T47D (cell line): ENCODE measurements at places on chromosomes 12 and 14.
A peak's percentile ranks its signal among the peaks of the same experiment; 100 is the strongest.

GRCh38 chr14:33764876-33765650 lies 185.8 kb downstream of the EGLN3 start:
- DNase-seq, result no peak

DNA sequence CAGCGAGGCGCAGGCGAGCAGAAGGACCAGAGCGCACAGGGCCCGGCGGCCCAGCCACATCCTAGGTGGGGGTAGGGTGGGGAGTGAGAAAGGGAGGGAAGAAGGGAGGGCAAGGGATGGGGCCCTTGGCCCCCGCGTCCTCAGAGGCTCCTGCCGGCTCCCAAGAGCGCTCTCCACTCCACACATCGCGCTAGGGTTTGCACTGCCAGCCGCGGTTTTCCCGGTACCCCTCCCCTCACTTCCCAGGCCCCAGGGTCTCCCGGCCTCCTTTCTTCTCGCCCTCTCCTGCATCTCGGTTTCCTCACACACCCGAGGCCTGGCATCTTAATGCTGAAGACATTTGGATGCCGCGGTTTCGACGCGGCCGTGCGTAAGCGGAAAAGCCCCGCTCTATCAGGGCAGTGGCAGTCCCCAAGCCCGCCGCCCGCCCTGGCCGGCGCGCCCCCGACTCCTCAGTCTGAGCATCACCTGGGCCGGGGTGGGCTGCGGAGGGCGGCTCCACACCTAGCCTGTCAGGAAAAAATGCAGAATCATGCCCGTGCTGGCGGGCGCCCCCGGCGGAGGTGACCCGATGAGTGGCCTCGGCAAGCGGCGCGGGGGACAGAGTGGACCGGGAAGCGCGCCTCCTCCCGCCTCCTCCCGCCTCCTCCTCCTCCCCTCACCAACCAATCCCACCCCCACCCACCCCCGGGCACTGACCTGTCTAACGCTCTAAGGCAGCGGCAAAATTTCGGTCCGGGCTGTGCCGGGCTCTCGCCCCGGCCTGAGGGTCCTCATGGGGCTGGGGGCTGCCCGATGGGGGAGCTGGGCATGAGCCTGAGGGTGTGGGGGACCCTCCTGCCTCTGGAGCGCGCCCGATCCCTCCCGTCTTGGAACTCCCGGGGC lies 686 bp downstream of the B4GALNT1 start:
- DNase-seq, result peak; percentile 11

DNA sequence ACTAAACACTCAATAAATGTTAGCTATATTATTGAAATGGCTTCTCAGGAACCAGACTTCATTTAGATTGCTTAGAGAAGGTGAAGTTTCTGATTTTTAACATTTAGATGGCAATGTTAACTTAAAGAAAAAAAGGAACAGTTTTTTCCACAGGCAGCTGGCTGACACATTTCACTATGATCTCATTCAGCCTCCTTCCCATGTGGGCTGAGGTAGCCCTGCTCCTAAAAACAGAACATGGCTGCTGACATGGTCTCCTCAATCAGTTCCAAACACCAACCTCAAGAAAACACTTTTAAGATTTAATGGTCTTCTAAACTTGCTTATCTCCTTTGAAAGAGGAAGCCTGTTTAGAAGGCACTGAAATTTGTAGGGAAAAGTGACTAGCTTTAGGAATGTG lies 23.8 kb downstream of the GNS start:
- no peak for DNase-seq

DNA sequence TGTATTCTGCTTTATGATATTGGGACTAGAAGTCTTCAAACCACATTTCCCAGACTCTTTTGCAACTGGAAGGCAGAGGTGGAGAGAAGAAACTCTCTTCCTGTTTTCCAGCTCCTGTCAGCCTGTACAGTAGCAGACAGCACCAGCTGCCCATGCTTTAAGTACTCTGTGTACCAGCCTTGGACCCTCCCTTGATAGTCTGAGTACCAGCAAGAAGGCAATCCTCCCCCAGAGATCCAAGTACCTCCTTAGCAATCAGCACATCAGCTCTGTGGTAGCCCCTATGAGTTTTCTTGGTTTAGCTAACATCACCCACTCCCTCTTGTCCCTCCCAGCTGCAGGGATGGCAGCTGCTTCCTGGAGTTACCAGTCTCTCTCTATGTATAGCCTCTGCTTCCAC lies 56.3 kb downstream of the STXBP6 start:
- no peak for DNase-seq

DNA sequence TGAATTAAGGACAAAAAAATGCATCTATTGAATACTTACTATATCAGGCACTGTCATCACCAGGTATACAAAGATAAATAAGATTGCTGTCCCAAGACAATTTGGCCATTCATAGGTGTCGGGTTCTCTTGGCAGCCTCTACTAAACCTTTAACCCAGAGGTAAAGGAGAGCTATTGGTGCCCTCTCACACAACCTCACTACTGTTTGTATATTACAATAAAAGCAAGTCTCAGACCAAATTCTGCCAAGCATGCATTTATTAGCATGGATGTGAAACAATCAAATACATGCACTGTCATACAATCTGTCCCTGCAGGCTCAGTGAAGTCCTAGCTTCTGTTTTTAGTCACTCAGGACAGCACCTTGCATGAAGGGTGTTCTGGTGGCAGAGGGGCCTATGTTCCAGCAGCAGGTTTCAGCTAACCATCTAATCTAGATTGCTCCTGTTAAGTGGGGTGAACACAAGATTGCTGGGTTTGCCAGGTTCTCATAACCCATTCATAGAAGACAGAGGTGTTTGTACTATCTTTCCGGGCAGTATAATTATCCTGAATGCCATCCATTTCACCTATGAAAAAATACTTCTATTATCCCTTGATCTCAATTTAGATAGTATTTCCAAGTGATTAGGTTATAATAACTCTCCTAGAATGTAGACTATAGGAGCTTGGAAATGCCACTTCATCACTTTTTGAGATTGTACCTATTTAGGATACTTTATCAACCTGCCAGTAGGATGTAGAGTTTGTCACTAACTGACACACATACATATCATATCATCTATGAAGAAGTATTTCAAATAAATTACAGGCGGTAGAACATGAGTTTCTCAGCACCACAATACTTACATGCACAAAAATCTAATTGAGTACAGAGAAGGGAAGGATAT lies 254.0 kb upstream of the KRR1 start:
- DNase-seq, result no peak

DNA sequence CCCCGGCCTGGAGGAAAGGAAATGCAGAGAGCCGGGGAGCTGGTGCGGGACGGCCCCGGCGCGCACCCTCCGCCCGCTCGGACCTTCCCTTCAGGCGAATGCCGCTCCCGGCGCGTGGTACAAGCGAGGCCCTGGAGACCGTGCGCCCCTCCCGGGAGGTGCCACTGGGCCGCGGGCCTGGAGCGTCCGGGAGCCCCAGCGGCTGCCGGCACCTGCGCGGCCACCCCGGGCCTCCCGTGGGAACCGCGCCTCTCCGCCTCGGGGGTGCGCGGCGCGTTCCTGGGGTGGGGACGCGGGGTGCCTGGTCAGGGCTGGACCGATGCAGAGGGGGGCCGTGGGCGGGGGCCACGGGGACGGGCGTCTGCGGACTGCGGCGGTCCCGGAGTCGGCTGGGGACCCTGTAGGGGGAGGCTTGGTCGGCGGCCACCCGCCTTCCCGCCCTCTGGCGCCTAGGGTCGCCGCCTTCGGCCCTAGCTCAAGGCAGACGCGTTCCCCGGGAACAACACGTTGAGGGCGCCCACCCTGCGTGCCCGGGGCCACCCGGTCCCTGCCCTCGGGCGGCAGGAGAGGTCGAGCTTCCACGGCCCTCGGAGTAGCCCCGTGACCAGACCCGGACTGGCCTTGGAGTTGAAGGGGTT lies 599 bp downstream of the PAPLN start:
- DNase-seq, result peak; percentile 66

GRCh38 chr12:128483526-128484255 lies 216.7 kb downstream of the TMEM132C start:
- DNase-seq, result no peak

DNA sequence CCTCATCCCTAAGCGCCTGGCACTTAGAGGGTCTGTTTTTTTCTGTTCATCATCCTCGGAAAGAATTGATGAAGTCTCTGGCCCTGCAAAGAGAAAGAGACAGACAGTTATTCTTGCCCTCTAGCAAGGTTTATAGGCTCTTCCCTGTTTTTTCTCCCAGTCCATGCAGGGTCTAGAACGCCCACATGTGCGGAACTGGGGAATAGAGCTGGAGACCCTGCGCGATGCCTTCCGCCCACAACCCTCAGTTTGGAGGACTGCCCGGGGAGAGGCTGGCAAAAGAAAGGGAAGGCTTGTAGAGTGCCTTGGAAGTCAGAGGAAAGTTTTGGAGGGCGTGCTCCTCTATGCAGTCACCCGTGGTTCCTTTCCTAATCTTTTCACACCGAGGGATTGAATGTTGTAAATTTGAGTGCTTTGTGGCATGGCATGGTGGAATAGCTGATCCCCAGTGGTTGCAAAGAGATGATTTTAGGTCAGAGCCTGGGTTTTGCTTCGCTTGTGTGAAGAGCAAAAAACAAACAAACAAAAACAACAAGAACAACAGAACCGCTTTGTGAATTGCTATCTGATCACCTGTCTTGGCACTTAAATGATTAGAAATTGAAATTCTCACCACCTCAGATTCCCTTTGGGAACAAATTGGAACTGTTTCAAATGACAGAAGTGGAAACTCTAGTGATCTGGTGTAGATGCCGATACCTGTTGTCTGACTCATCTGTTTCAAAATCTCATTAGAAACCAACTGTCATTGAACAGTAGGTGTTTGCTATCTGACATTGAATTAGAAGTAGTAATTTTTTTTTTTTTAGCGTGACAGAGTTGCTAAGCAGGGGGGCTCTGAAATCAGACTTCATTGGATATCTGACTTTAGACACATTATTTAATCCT lies 947 bp downstream of the GAS2L3 start:
- DNase-seq, result no peak

DNA sequence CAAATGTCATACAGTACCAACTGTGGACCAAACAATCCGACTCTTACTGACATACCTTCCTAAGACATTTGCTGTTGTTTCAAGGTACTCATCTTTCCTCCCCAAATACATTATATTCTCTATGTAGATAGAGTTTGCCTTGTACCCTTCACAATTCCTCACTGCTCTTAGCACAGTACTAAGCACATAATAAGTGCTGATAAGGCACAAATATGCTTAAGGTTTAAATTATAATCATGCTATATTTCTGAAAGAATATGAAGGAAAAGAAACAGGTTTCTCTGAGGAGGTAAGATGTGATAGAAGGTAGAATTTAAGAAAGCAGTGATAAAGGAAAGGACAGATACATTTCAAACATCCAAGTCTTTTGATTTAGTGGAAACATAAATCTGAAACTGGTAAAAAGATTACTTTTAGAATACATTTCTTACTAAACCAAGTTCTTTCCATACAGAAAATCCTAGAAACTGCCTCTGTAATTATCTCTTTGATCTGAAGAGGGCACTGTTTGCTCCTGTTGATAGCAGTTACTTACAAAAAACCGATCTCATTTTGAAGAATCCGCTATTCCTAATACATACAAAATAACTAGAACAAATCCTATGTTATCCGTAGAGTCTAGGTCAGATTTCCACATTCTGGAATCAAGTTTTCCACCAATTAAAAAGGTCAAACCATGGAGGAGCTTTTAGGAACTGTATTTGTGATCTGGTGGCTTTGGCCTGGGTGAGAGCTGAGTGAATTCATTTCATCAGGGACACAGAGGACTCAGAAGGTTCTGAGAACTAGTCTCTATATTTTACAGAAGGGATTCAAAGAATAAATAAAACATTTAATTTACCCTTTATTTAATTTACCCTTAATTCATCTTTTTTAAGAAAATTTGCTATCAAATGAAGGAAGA lies 311.9 kb downstream of the DAD1 start:
- DNase-seq, result no peak

DNA sequence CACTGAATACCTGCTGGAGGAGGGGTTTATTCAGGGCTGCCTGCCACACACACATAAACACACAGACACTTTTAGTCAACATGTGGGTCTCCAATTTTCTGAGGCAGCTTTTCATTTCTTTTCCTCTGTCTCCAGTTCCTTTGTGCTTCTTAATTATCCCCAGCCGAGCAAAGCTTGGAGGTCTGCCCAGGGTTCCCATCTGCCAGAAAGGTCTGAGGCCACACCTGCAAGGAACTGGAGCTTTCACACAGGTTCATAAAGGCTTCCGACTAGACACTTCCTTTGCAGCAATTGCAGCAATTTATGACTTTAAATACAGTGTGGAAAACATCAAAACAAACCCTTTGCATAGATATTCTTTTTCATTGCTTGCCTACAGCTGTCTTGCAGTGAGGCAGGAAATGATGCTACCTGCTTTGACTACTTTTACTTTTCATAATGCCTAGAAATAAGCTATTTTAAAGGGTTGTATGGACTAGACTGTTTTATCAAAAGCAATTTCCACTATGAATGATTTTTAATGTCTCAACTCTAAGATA lies 1318.9 kb downstream of the AACS start:
- DNase-seq, result no peak

GRCh38 chr12:87368259-87368658 lies 660.9 kb downstream of the C12orf50 start:
- no peak for DNase-seq

DNA sequence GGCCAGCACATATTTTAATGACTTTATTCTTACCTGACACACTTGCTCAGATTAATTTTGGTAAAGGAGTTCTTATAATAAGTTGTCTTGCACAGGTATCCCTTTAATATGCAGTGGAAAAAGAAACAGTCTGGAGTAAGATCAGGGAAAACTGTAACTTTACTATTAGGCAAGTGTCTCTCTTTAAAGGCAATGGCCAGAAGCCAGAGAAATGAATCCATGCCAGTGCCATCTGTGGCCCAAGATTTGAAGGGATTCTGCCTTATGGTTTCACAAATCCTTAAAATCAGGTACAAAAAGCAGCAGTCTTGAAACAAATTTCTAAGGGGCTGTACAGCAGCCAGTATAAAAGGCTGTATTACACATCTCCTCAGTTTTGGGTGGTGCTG lies 22.4 kb downstream of the NFYB start:
- DNase-seq, result no peak

- no peak for DNase-seq
Observed at GRCh38 chr12:18446061-18446644, 184.8 kb downstream of the PIK3C2G start.

- no peak for DNase-seq
Observed at GRCh38 chr12:105641749-105642148, 311.3 kb downstream of the C12orf75 start.

- DNase-seq, result no peak
Observed at GRCh38 chr14:99769799-99770198, 23.4 kb upstream of the EML1 start.

DNA sequence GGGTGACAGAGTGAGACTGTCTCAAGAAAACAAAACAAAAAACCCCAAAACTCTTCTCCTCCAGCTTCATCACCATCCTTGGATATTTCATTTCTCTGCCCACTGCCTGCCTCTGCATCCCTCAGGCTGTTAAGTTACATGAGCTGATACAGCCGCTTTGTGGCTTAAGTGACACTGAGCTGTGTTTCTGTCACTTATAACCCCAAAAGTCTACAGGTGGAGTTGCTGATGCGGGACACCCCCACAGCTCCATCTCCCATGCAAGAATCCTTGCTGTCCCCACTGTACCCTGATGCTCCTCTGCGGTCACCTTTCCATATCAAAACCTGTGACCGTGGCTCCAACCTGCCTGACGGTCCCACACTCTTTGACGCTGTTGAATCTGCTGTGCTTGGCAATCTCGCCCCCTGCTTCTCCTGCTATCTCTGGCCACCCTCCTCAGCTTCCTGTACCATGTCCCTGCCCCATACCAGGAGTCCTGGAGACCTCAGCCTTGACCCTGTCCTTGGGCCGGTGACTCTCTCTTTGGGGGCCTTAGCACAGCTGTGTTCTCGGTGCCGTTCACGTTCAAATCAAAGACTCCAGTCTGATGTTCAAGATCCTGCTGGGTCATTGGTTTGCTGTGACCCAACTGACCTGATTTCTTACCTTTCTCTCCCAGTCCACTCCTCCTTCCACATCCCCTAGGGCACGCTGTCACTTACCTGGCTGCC lies 20.3 kb downstream of the HVCN1 start:
- DNase-seq, result no peak
